ENCODE measurements at places on chromosomes 13 and 19. TPM values are rescaled to one million over a fixed set of nuclear protein-coding genes. Genes with fewer than 3 reads are reported as not detected.

DNA sequence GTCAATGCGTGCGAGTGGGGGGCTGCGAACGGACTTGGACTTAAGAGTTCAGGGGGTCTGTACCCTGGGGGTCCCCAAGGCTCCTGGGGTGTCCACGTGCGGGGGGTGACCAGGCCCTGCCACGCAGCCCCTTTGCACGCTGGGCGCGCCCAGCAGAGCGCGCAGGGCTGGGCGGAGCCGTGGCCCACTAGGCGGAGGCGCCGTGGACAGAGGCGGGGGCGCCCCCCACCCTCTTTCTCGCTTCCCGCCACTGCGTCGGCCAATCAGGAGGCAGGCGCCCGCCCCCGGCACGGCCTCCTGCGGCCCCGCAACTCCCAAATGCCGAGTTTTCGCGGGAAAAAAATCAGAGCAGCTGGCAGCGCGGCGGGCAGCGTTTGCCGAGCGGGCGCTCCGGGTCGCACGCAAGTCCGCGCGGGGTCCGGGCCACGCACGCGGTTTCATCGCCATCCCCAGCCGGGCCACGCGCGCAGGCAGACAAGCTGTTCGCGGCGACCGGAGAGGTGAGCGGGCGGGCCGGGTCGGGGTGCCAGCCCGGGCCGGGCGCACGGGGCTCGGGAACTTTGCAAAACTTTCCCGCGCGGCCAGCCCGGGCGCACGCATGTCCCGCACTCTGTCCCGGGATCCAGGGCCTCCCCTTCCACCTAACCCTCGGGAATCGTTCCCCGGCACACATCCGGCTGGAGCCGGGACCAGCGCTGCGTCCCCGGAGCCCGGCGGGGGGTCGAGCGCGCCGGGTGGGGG, at the start of gene UHRF1:
TSS of gene UHRF1 (plus strand) at position 346 of the 741 bp plus-strand sequence. CDS start 1,385 bp downstream, outside the sequence.
- peak; percentile 16 for DNase-seq

DNA sequence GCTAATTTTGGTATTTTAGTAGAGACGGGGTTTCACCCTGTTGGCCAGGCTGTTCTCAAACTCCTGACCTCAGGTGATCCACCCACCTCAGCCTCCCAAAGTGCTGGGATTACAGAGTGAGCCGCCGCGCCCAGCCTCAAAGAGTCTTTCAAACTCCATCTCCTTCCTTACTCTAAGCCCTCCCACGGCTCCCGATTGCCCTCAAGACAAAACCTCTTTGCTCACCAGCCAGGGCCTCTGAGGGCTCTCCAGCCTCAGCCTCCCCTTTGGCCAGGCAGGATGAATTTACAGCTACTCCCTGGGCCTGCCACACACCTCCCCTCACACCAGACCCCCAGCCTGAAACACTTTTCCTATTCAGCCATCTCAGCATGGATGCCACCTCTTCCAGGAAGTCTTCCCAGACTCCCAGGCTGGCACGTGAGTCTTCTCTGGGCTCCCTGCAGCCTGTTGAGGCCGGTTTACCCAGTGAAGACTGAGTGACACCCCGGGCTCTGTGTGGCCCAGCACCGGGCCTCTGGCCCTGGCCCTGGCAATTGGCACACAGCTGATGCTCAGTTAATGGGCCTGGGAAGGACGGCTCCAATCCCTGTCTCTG, 7.6 kb downstream of the PRSS57 start:
- DNase-seq = no peak

- DNase-seq = no peak
These were observed 205.5 kb downstream of the NALCN start for GRCh38 chr13:101210774-101211173.

Gene ADGRL1
- total RNA-seq = 2.1 TPM

Gene YJEFN3
- 2.5 TPM for total RNA-seq

Gene PGLYRP1
- total RNA-seq = not detected

Gene ZNF134
- total RNA-seq = 14.4 TPM

Measured in HFFc6 (cell line).